ENCODE measurements at places on chromosomes 3 and 15. TPM values are rescaled to one million over a fixed set of nuclear protein-coding genes. Genes with fewer than 3 reads are reported as not detected.

Gene SETMAR
- 14.6 TPM for total RNA-seq

Gene NUDT16
- total RNA-seq = 14.6 TPM

Gene SLC41A3
- total RNA-seq = 29.8 TPM

Gene DNAH1
- 0.35 TPM for total RNA-seq

Gene GRM7
- total RNA-seq = not detected

Gene MCF2L2
- total RNA-seq = 9.0 TPM

Gene SLC6A20
- 0.14 TPM for total RNA-seq

Gene NOP10
- total RNA-seq = 417 TPM

Gene NMD3
- total RNA-seq = 80.6 TPM

Gene ZIC1
- 0.21 TPM for total RNA-seq

Gene ROPN1B
- not detected for total RNA-seq

GRCh38 chr15:80604583-80605575 lies 90.2 kb upstream of the ABHD17C start:
- DNase-seq = no peak

DNA sequence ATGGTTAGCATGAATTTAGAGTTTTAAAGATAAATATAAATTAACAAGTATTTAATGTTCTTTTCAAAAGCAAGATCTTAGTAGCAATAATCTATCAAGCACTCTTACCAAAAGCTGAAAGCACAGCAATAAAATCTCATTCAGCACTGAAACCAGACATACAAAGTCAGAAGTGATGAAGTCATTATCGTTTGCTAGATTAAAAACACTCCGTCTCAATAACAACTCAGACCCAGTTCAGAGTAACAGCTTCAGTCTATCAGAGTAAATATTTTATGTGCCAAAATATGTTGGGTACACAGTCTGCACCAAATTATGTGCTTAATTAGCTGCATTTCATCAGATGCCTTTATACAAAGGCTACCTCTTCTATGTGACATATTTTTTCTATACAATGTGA lies 41.6 kb downstream of the CPA3 start:
- no peak for DNase-seq

- DNase-seq = peak; percentile 24
Observed at GRCh38 chr3:6799264-6799915, 61.5 kb upstream of the GRM7 start.

GRCh38 chr15:32959077-32959476 lies 235.4 kb downstream of the FMN1 start:
- DNase-seq = no peak

GRCh38 chr3:26104851-26105251 lies 315.0 kb downstream of the OXSM start:
- DNase-seq = no peak

GRCh38 chr3:22536541-22536940 lies 666.6 kb upstream of the UBE2E2 start:
- no peak for DNase-seq

DNA sequence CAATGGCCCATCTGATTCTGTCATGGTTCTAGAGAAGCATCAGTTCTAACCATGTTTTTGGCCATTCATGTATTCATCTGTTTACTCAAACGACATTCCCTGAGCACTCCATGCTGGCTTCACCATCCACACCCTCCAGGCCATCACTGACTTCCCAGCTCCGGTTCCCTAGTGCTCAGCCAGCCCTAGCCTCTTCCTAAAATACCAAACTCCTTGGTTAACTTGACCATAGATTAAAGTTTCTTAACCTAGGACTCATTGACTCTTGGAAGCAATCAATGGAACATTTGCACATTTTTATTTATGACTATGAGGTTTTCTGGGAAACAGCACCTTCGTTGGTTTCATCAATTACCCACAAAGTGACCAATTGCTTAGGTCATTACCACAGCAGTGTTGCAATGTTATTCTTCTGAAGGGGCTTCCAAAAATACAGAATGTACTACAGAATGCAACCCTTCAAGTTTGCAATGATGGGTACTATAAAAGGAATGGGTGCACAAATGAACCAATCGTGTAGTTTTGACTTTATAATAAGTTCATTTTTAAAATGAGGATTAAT lies 27.2 kb upstream of the SLC25A36 start:
- no peak for DNase-seq

- DNase-seq = no peak
Observed at GRCh38 chr15:101159096-101159935, 92.5 kb downstream of the CHSY1 start.

DNA sequence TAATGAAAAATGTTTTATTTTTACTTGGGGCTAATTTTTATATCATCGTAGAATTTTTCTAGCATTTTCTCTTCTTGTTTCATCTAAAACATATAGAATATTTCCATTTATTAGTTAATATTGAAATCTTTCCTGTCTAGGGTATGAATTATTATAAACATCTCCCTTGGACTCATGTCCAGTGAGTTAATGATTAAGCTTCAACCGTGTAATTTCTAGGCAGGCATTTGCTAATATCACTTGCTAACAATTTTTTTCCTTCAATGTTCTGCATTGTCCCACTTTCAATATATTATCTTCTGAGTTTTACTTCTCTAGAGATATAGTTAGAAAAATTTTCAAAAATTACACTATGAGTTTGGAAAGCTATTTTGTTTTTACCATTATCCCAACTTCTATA lies 1371.6 kb upstream of the EPHA6 start:
- DNase-seq = no peak

DNA sequence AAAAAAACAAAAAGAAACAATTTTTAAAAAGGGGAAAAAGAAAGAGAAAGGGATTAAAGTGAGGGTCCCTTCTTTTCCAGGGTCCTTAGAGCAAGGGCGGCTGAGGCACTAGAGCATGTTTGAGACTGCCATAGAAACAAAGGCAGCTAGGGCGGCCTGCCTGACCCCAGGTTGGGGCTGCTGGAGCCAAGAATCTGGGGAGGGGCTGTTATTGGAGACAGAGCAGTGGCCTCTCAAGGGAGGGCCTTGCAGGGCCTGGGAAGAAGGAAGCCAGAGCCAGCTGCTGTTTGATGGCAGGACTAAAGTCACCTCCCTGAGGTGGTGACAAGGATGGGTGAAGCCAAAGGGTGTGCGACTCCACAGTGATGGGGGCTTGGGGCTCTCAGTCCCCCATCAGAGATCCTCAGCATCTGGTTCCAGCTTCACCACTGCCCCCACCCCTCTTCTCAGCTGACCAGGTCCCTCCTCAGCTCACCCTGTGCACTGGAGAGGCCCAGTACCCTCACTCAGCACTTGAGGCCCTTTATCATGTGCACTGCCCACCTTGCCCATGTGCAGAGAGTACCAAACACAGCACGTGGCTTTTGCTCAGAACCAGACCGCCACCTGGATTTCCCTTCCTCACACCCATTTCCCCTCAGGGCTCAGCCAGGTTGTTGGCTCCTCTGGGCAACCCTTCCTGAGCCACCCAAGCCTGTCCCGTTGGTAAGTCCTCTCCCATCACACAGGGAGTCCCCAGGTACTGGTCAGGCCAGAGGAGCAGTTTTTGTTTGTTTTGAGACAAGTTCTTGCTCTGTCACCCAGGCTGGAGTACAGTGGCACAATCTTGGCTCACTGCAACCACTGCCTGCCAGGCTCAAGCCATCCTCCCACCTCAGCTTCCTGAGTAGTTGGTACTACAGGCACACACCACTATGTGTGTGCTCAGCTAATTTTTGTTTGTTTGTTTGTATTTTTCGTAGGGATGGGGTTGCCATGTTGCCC lies 1.7 kb downstream of the TMEM89 start:
- DNase-seq = no peak

- DNase-seq = no peak
Observed at GRCh38 chr15:60411774-60412425, 14.1 kb upstream of the ANXA2 start.

DNA sequence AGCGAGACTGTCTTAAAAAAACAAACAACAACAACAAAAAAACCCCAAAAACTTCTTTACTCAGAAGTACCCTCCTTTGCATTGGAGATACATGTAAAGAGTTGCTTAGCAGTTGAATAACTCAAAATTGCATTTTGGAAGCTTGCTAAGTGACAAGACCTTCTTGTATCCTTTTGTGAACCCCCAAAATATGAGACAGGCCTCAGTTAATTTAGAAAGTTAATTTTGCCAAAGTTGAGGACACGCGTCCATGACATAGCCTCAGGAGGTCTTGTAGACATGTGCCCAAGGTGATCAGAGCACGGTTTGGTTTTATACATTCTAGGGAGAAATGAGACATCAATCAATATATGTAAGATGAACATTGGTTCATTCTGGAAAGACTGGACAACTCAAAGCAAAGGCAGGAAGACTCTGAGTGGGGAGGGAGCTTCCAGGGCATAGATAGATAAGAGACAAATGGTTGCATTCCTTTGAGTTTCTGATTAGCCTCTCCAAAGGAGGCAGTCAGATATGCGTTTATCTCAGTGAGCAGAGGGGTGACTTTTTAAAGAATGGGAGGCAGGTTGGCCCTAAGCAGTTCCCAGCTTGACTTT lies 1.7 kb upstream of the ARF4 start:
- DNase-seq = peak; percentile 17

- DNase-seq = no peak
Observed at GRCh38 chr3:5184499-5184898, 3.0 kb upstream of the EDEM1 start.

DNA sequence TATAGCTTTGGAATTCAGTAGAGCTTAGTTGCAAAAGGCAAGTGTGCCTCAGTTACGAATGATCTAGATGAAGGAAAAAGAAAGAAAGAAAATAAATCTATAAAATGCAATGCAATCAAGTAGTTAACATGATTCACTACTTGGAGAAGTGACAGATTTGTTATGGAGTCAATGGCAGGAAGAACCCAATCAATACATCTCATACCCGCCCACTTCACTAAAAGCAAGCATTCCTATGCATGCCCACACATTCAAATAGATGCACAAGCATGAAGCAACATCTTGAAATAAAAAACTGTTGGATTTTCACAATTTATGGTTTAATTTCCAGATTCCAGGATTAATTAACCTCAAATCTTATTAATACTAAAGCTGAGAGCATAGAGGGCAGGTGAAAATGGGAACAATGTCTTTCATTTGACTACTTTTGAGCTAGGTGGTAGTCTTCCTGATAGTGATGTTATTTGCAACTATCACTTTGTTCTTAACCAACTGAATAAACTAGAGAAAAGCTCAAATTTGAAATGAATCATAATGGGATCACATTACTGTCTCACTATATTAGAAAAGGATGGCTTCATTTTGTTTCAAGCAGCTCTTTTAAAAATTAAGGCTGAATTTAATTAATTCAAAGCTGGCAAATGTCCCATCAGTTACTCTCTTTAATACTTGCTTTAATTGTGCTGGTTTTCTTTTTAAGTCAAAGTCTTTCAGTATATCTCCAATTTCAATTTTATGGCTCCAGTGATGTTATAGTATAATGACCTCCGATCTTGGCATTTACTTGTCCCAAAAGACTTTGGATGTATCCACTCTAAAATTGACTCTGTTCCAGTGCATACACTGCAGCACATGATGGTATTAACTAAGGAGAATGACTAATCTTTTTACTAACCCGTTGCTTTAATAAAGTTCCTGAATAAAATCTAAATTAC lies 46.7 kb upstream of the CCDC50 start:
- no peak for DNase-seq

- no peak for DNase-seq
Observed at GRCh38 chr3:142651711-142652110, 55.5 kb downstream of the PLS1 start.

DNA sequence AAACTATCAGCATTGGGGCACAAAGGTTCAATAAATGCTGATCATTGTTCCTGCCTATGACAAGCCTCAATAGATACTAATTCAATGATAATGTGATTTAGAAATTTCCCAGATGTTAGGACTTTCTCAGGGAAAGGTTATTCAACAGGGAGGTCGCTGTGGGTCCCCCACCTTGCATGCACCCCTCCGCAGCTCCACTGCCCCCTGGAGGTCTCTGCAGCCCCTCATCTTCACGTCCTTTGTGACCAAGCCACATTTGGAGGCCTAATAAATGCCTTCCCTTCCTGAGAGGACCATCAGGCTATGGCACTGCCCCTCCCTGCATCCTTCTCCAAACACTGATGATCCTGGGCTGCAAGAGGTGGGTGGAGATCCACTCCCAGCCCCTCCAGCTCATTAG lies 50.2 kb downstream of the NOX5 start:
- DNase-seq = peak; percentile 50

DNA sequence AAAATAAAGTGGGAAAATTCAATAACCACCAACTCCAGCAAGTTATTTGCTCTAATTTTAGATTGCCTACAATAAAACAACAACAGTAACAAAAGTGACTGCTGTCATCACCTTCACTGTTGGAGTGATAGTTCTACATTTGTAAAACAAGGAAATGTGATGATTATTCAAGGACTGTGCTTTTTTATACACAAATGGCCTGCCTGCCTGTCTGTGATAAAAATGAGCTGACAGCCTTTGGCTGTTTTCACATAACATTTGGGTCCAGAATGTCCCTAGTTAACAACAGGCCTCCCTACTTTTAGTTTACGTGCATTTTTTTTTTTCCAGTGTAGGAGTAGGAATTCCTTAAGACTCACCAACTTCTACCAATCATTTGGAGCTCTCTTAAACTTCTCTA lies 768.8 kb downstream of the PDCD6IP start:
- no peak for DNase-seq

GRCh38 chr3:13884851-13885703 lies 5.2 kb upstream of the WNT7A start:
- DNase-seq = peak; percentile 81
